ENCODE measurements at places on chromosomes 12 and 14. TPM values are rescaled to one million over a fixed set of nuclear protein-coding genes. Genes with fewer than 3 reads are reported as not detected.

The ST8SIA1 gene
- 0.15 TPM for total RNA-seq

The MRPL52 gene
- total RNA-seq = 74.7 TPM

- DNase-seq = no peak
These were observed at the start of gene EFS for GRCh38 chr14:23365036-23365731. TSS of gene EFS (minus strand) at chr14:23365172. CDS start at chr14:23365025, 147 bp downstream.

DNA sequence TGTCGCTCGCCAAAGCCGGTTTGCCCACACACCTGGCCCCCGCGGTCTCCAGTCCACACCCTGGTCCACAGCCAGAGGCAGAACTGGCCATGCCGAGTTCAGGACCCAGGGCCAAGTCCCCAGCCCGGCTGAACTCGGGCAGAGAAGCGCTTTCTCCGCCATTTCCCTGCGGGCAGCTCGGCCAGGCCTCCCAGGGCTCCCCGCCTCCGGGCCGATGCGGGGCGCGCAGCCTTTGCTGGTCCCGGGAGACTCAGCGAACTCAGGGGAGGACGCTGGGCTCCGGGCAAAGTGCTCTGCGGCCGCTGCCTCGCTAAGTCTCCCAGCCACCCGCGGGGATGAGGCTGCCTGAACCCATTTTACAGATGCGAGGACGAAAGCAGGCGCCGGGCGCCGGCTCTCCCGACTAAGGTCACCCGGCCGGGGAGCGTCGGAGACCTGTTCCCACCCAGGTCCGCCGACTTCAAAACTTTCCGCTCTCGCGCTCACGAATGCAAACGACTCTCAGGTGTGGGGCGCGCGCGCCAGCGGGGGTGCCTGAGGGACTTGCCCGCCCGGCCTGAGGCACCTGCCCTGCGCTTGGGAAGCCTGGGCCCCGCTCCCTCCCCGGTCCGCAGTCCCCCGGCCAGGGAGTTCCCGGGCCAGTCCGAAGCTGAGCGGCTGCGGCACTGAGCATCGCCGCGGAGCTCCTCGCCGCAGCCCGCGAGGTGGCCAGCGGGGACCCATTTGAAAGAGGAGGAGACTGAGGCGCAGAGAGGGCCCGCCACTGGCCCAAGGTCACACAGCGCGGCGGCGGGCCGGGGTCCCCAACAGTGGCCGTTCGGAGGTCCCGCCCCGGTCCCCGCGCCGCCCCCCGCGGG is 627 bp downstream of the TESC start:
- peak; percentile 59 for DNase-seq

DNA sequence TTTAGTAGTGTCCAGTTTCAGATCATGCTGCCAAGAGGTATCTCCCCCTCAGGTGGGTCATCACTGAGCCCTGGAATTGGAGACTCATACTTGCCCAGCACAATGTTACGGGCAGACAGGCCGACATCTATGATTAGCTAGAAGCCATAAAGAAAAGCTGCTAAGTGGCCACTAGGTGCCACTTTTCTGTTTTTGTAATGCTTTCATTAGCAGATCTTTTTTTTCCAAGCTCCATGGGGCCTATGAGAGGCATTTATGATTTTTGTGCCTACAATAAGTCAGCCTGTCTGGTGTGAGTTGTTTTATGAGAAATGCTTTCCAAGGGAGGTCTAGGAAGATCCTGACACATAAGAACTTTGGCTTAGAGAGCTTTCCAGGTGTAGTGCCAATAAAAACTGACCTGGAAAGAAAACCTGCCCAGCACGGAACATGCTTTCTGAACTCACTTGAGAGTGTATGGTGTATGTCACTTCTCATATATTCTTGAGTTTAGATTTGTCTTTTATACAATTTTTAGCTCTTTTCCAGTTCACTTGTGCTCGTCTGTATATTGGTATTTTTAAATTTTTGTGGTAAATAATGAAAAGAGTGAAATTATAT is 21.8 kb upstream of the SMCO2 start:
- no peak for DNase-seq

GRCh38 chr12:132620899-132621656 is 2.5 kb downstream of the P2RX2 start:
- no peak for DNase-seq

Data from chondrocyte (in vitro differentiated cells).